Stimulated activated CD8-positive, alpha-beta memory T cell treated with anti-CD3 and anti-CD28 coated beads, Interleukin-2, amount 100 ng/mL, for 1 hour (primary cell): ENCODE measurements at places on chromosomes 5 and 9.

GRCh38 chr5:3324421-3325101 is 271.1 kb upstream of the IRX1 start:
- DNase-seq = no peak

GRCh38 chr9:88013607-88014006 is 39.3 kb upstream of the CDK20 start:
- no peak for DNase-seq

DNA sequence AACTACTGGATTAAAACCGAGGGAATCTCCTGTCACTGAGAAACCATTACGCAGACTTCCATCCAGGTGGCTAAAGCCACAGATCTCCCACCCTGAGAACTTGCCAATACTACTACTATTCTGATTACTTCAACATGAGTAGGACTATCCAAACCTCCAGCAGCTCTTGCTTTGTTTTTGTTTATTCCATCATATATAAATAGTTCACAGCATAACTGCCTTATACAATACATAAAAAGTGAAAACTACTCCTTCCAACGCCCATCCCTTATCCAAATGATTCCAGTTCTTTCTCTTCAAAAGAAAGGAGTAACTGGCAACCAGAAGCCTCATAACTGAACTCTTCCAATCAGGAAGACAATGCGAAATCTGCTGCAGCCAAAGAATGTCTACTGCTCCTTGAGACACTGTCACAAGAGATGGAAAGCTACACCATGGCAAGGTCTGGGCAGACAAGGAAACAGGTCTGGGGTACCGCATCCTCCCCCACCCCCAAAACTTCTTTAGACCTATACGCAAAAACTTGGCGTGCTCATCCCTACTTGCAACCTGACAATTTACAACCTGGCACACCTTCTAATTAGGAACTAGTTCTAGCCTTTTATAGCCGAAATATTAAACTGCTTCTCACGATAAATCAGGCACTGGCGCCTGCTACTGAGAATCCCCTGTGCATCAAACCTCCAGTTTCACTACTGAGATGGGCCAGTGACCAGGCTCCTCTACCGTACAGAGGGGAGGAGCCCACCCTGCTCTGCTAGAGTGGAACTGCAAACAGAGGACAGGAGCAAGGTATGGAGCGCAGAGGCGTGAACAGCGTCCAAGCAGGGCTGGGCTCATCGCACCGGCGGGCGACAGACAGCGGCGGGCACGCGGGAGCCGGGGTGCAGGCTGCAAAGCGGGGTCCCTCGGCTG is 986 bp downstream of the PLPP1 start:
- DNase-seq = no peak

DNA sequence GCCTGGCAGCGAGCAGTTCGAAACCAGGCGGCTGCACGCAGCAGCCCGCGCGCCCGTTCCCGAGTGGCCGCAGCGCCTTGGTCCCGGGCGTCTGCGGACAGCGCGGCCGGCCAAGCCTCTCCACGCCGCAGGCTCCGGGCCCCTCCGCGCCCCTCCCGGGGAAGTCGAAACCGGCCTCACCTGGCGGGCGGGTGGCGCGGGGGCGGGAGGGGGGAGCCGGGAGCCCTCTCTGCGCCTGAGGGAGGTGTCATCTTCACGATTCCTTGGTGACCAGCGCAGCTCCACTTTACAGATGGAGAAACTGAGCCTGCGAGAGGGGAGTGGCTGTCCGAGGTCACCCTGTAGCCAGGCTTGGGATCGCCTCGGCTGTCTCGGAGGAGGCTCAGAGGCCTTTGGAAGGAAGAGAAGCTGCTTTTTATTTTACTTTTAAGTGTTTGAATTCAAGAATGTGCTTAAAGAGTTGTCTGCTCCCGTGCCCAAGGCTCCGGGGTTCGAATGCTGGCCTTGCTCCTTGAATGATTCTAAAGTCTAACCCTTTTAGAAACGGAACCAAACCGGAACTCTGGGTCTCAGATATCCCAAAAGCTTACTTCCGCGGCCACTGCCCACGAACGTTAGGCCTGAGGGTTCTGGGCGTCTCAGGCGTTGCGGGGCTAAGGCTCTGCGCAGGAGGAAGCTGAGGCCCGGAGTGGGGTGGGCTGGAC is 662 bp downstream of the SUSD3 start:
- no peak for DNase-seq
